ENCODE measurements at places on chromosomes 2 and 18.
A peak's percentile ranks its signal among the peaks of the same experiment; 100 is the strongest.

DNA sequence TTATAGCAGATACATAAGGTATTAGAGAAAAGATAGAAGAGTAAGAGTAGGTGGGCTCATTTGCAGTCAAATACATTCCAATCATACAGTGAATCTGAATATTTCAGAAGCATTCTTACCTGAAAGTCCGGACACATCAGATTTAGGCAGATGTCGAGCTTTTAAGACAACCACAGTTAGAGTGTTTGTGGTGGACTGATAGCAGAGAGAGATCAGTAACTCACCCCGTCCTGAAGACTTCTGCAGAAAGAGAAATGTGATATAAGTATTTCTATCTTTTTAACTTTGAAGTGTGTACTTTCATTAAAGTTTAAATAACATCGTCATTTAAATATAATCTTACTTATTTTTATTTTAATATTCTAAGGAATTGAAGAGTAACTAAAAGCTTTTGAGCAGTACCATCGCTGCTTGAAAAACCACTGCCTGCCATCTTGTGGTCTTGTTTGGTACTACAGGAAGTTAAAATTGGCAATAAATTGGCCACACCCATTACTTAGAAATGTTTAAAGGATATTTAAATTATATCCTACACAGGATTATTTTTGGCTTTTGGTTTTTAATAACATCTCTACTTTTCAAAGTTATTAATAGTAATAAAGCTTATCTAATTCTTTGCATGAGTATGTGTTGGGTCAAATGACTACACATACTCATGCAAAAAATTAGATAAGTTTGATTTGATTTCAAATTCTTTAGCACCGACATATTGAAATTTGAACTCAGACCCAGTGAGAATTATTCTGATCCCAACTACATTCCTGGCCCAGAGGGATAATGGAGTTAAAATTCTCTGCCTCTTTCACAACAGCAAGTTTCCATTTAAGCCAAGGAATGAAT, 5.5 kb downstream of the SYT4 start:
- no peak for DNase-seq

GRCh38 chr2:173750353-173750801, 214.8 kb downstream of the SP3 start:
- no peak for DNase-seq

DNA sequence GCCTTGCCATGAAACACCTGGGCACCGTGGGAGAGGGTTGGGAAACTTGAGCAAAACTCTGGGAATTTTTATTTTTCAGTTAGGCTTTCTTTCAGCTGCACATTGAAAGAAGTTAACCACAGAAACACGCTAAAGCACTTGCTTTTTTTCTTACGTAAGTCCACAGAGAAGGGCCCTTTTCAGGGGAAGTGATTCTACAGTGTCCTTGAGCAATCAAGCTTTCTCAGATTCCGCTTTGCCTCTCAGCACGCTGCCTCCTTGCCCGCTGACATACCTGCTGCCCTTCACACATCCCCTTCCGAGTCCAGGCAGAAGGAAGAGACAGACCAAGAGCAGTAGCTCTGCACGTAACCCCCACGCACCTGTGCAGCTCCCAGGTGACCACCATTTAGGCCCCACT, 135.5 kb upstream of the MYT1L start:
- no peak for DNase-seq

- no peak for DNase-seq
These were observed 147.7 kb upstream of the DPP10 start for GRCh38 chr2:114294741-114295140.

DNA sequence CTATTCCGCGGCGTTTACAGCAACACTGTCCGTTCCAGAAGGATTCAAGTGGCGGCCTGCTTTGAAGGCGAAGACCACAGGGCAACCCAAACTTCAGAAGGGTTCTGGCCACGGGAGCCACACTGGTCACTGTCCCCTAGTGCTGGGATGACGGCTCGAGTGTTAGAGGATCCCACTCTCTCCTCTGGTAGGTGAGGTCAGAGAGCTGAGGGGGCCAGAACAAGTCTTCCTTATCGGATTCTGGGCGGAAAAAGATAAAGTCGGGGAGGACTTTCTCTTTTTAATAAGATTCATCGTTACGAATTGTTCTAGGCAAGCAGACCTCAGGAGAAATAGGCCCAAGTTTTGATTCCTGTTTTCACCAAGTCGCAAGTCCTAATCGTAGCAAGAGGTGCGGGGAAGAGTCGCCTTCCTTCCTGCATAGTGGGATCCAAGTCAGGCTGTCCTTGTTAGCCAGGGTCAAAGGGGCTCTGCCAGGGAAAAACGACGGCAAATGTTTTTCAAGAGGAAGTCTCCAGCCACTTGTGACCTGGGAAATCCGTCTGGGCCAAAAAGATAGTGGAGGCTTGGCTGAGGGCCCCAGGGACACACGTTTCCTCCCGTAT, 864 bp upstream of the MYL12A start:
- no peak for DNase-seq

DNA sequence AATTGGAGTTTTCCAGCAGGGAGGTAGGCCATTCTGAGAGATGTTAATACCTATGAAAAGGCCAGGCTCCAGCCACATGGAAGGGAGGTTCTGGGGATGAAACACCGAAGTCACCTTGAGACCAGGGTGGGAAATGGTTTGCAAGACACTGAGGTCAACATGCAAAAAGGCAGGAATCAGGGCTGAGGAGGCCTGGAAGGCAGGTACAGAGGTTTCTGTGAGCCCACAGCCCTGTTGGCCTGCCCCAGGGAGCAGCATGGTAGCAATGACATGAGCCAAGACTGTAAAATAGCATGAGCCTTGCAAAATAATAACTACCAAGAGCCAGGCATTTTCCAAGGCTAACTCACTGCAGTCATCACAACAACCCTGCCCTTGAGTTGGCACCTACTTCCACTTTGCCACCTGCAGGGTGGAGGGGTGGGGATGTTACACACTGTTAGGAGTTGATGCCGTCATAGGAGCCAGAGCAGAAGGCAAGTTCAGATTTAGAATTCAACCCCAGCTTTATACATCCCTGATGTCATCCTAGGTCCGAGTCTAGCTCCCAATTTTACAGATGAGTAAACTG, 61.3 kb downstream of the ZBTB7C start:
- no peak for DNase-seq

GRCh38 chr2:10305715-10306114, 3.0 kb downstream of the HPCAL1 start:
- peak; percentile 21 for DNase-seq

DNA sequence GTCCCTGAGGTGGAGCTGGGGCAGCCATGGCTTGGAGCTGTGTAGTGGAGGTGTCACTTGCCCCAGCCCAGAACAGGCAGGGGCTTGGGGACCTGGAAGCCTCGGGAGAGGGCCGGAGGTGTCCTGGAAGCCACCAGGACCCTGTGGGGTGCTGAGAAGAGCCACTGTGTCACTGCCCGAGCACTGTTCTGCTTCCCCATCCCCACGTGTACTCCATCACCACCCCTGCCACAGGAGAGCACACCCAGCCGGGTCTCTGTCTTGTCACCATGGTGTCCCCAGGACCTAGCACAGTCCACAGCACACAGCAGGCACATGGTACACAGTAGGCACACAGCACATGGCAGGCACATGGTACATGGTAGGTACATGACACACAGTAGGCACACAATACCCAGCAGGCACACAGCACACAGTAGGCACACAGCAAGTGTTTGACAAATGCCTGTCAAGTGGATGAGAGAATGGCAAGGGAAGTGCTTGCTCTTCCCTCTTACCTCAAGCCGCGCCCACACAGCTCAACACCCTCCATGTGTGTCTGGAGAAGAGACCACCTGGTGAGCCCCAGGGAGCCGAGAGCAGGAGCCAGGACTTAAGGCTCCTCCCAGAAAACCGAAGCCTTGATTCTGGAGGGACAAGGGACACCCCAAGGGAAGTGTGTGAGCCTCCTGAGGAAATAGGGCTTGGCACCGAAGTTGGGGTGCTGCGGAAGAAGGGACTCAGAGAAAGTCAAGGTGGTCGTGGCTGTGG, 13.3 kb downstream of the MBP start:
- DNase-seq, result no peak

- no peak for DNase-seq
These were observed 58.2 kb downstream of the PMAIP1 start for GRCh38 chr18:59957957-59958356.

DNA sequence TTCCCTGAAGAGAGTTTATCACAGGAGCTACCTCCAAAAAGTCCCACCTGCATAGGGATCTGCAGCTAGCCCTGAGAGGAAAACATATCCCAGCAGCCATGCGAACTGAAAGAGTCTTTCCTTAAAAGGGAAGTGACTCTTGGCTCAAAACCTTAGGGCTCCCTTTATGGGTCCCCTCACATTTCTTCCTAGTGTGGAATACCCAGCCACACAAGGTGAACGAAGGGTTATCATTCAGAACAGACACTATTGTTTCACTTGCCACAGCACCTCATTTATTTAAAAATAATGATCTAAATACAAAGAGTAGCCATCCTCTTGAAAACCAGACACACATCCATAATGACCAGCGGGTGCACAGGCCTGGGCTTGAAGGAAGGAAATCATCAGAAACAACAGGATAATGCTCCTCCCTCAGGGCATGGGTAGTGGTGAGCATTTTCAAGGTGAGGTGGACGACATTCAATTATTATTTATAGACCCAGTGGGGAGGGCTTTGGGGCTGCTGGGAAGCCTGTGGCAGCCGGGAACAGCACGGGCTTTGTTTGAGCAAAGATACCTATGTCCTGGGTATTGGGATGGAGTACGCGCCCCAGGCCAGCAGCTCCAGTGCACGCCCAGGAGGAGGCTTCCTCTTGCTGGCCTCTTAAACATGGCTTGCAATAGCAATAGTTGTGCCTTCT, 119.0 kb upstream of the ITGA6 start:
- no peak for DNase-seq

- no peak for DNase-seq
These were observed 11.6 kb downstream of the TRAPPC8 start for GRCh38 chr18:31931163-31931885.

DNA sequence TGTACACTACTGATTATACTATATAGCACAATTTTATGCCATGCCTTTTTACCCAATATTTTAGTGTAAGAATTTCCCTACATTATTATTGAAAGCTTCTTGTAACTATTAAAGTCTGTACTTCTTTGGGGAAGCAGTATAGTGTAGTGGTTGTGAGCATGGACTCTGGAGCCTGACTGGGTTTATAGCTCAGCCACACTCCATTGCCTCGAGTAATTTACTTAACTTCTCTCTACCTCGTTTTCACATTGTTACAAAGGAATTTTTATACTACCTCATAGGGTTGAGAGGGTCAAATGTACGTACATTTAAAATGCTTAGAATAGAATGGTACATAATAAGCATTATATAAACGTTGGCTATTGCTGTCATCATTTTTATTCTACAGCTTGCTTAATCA, 139.2 kb downstream of the UBR3 start:
- DNase-seq, result no peak

- no peak for DNase-seq
These were observed 68.4 kb downstream of the LIPG start for GRCh38 chr18:49630246-49630699.

GRCh38 chr2:36255863-36256262, 99.7 kb upstream of the CRIM1 start:
- peak; percentile 50 for DNase-seq

- no peak for DNase-seq
These were observed 183.0 kb downstream of the PHLPP1 start for GRCh38 chr18:62898359-62898758.

GRCh38 chr2:131008967-131009366, 84.3 kb downstream of the FAM168B start:
- DNase-seq, result no peak

GRCh38 chr18:69674966-69675365, 272.7 kb downstream of the CD226 start:
- no peak for DNase-seq

- no peak for DNase-seq
These were observed 59.8 kb downstream of the MEMO1 start for GRCh38 chr2:31950946-31951562.

GRCh38 chr2:204325468-204325867, 219.8 kb upstream of the PARD3B start:
- DNase-seq, result peak; percentile 71

All from spinal cord (tissue), 10 donors.